ENCODE measurements at places on chromosomes 3 and 15.
A peak's percentile ranks its signal among the peaks of the same experiment; 100 is the strongest.

GRCh38 chr3:20060974-20061685, 20.9 kb downstream of the KAT2B start:
- DNase-seq = peak; percentile 49

- no peak for DNase-seq
Observed at GRCh38 chr15:58306591-58307312, 125.0 kb upstream of the LIPC start.

DNA sequence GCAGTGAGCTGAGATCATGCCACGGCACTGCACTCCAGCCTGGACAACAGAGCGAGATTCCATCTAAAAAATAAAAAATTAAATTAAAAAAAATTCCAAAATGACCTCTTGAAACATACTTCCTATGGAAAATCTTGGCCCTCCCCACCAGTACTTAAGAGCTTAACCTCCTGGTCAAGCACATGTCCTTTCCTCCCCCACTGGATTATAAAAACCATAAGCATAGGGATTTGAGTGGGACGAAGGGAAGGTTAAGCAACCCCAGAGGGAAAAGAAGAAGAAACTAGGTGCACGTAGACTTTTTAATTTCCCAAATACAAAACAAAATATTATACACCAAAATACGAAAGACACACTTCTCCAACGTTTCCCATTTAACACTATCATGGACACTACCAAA, 25.3 kb downstream of the SLC4A7 start:
- no peak for DNase-seq

GRCh38 chr15:100893964-100894295, 14.3 kb downstream of the ALDH1A3 start:
- no peak for DNase-seq

GRCh38 chr3:50591196-50591741, 20.3 kb downstream of the CISH start:
- no peak for DNase-seq

GRCh38 chr3:96959901-96960641, 145.7 kb downstream of the EPHA6 start:
- no peak for DNase-seq

- DNase-seq = no peak
Observed at GRCh38 chr3:133441867-133442270, 42.0 kb downstream of the BFSP2 start.

- DNase-seq = no peak
Observed at GRCh38 chr3:186068243-186068552, 40.7 kb downstream of the ETV5 start.

DNA sequence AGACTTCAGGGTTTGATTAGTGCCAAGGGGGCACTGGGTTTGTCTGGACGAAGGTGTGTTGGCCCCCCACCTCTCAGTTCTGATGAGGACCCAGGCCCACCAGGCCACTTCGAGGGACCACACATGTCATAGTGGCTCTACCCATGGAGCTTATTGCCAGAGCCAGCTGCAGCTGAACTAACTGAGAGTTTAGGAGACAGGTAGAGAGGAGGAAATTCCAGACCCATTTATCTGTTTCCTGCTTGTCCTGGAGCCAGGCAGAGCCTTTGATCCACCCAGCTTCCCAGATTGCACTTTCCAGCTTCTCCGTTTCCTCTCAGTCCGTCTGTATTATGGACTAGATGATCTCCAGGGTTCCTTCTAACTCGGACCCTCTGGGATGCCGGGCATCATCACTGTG, 20.9 kb downstream of the SLC24A1 start:
- no peak for DNase-seq

GRCh38 chr15:96790004-96790403, 459.5 kb downstream of the NR2F2 start:
- DNase-seq = no peak

DNA sequence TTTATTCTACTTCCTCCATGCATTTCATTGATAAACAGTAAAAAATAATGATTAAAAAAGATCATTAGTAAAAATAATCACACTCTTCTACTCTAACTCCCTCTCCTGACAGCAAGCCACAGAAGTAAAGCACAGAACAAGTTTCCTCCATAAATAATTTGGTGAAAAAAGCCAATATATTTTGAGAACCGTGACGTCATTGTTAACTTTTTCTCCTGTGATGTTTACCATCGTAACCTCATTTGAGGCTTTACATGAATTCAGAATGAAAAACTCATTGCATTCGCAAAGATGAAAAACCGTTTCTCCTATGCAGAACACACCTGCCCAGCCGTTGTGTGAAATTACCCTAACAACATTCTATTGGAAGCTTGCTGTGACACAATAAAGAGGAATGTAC, 120.7 kb downstream of the NSUN3 start:
- no peak for DNase-seq

DNA sequence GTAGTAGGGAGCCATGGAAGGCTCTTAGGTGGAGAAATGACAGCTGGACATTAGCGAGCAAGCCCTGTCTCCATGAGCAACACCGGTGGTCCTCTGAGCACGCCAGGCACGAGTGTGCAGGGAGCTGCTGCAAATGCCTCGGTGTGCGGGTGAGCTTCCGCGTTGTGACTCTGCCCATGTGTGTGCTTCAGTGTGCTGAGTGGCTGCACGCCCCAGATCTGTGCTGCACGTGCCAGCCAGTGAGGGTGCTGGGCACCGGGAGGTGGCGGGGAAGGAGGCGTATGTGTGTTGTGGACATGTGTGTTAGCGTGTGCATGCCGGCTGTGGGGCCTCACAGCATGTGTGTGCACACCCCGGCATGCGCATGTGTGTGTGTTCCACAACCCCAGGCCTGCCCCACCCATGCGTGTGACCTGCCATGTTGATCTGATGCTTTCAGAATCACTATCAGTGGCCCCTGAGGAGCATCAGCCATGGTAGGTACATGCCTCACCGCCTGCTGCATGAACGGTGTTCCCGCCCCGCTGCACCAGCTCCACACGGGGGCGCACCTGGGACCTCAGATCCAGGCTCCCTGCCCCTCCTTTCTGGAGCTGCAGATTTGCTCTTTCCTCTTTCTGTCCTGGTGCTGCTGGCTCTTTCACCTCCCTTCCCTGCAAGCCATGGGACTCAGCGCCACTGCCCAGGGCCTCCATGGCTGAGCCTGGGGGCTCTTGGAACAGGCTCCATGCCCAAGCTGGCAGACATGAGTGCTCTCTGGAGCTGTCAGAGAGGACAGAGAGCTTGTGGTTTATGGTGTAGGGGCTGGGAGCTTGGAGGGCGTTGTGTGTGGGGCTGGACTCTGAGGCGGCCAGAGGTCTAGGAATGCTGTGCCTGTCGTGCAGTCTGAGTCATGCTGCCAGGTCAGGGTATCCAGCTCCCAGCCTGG, 169.4 kb downstream of the TBC1D2B start:
- peak; percentile 77 for DNase-seq

DNA sequence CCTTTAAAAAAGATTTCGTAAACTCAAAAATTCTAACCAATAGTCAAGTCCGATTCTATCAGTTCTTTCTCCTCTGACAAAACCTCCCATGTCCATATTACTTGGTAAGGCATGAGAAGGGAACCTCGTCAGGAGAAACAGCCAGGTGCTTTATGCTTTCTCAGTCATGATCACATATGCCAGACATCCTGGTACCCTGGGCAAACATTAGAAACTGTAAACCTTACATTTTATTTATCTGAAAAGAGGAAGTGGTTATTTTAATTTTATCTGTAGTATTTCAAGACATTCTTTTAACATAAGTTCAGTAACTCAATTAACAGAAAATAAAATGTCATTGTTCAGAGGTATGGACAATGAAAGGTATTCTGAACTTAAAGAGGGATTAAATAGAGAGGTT, 474.8 kb upstream of the GBE1 start:
- no peak for DNase-seq

DNA sequence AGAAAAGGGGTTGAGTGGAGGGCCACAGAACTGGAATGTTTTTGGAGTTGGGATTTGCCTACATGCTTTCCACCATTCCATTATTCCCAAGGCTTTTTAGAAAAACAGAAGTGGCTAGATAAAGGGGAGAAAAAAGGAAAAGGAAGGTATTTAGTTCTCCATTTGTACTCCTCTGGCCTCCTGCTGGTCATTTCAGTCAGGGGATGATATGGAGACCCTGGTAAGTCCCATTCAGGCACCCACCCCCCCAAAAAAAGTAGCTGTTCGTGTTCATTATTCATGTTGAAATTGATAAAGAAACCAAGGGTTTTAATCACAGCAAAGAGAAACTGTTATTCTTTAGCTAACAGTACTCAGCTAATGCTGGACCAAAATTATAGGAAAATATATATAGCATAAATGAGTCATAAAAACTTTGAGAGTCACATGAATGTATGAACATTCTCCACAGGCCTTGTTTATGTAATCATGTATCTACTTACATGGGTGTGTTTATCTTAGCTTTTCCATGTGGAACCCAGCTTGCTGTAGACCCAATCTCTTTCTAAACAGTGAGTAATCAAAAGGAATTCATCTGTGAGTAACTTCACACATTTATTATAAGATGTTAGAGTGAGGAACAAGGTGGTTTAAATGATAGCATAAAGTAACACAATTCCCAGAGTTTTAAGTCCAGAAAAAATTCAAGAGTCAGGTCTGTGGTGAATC, 167.2 kb downstream of the KCNMB2 start:
- DNase-seq = no peak

- no peak for DNase-seq
Observed at GRCh38 chr3:133475245-133476010, 75.6 kb downstream of the BFSP2 start.

DNA sequence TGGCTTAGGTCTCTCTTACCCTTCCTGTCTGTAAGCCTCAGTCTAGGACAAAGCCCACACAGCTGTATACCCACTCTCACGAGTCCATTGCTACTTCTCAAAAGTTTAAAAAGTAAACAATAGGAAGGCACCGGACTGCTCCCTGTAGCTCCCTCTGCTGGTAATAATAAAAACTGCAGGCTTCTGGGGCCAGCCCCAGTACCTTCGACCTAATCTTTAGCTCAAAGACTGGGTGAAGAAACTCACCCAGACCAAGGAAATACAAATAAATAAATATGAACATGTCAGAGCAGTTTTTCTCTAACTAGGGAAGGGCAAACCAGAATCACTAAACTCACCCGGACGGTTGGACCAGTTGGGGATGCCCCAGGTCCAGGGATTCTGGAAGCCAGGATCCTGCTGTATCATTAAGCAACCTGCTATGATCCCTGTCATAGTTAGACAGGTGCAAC, 5.0 kb downstream of the FAM219B start:
- DNase-seq = peak; percentile 64

DNA sequence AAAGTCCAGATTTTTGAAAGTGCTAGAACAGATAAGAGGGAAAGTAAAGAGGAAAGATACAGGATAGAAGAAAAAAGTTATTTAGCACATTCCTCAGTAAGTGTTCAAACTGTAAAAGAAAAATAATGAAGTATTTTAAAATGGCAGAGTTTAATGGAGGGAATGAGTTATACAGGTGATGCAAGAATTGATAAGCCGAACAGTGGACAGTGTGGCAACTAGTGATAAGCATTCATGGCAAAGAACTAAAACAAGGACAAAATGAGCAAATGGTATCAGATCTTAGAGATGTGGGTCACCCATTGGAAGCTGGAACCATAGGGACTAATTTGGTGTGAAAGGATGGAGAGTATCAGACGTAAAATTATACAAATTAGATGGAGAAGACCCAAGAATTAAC, 622.9 kb upstream of the SGO1 start:
- no peak for DNase-seq

GRCh38 chr15:65336493-65337435, 32.3 kb downstream of the RNU5B-1 start:
- DNase-seq = no peak

DNA sequence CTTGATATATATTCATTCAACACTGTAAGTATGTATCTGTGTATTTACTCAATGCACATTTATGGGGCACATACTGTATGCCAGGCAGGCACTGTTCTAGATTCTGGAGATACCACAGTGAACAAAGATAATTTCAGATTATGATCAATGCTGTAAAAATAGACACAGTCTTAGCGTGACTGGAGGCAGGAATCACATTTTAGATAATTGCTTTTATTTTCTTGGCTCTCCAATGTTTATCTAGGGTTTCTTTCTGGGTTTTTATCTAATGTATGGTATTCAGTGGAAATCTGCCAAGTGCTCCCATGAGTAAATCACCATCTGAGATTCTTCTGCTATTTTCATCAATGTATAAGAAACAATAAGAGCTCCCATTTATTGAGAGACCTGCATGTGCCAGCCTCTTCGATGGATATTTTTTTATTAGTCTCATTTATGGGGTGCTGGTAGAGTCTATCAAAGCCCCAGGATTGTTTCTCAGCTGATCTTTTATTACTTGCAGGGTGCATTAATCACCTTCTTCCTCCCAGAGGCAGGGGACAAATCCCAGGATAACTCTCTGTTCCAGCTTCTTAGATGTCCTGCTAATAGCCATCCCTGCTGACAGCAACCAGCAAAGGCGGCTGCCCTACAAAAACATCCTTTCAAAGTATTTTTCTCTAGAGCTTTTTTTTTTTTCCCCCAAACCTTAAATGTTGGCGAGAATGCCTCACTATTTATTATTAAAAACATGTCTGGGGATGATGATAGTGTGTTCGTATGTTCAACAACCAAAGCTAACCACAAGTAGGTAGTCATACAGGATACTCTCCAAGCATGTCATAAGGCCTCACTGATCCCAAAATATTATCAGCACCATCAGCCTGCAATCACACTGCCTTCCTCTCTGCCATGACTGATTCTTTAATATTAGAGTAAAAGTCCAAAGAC, 331.0 kb upstream of the RASGRP1 start:
- no peak for DNase-seq

DNA sequence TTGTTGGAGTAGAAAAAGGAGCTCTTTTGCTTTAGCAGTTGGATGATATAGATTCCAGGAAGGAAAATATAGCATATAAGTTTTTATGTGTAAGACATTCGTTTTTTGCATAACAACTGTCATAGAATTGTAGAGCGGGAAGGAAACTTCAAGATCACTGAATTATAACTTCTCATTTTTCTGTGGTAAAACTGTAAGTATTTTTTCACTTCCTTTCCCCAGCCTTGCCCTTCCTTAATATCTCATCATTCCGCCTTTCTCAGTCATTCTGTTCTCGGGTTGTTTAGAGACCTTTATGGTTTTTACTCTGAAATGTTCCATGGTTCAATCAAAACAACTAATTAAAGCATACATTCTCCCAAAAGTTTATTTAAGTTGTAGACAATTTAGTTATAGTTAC, 1.1 kb downstream of the EAF2 start:
- no peak for DNase-seq

- no peak for DNase-seq
Observed at GRCh38 chr3:53841296-53841695, 4.9 kb downstream of the CHDH start.

GRCh38 chr15:27648359-27648758, 450.8 kb downstream of the OCA2 start:
- DNase-seq = no peak

DNA sequence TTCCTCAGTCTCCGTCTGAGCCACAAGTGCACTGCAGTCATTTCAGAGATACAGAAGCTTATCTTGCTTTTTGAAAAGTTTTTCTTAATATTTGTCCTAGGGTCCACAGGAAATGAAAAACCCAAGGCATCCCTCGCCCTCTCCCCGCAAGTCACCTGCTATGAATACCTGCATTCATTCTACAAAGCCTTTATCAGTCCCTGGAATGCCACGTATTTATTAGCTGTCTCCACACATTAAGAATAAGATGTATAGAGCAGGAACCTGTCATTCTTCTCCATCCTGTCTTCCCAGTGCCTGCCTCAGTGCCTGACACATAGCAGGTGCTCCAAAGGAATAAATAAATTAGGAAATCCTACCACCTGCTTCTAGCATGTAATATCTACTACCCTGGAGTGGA, 73.3 kb upstream of the ICE2 start:
- DNase-seq = no peak
